HTR-8/SVneo (cell line): ENCODE measurements at places on chromosomes 4 and X.

GRCh38 chrX:130402208-130402684 lies 459 bp downstream of the RBMX2 start:
- no peak for DNase-seq

GRCh38 chrX:23992431-23992830 lies 34.6 kb downstream of the KLHL15 start:
- DNase-seq = no peak

DNA sequence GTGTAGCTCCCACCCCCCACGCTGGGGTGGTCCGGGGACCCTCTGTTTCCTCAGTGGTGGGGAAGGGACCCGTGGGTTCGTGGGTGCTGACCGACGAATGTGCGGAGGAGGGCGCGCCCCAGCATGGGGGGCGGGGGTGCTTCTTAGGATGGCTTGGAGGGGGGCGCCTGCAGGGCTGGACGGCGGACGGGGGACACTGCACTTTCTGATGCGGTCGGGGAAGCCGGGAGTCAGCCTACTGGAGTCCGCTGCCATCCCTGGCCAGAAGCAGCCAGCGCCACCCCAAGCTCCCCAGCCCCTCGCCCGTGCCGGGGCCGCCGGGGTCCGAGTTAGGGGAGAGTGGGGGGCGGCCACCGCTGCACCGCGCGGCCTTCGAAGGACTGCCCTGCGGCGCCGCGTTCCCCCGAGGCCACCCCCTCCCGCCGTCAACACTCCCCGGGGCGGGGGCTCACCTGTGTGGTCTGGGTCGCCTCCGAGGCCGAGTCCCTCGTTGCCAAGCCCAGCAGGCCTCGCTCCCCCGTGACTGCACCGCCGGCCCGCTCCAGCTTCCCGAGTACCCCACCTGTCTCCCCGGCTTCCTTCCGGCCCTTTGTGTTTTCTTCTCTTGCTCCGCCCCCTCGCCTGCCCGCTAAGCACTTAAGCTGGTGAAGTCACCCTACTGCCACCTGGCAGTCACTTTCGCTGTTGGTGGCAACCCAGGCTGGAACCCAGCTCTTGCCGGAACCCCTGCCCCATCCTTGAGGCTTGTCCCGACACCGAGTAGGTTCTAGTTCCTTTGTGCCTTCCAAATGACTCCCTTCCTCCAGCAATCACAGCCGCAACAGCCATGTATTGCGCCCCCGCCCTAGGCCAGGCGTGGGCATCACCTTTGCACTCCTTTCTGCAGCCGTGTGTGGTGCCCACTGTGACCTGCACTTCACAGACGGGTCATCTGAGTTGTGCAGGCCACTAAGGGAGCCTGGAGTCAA lies at the start of gene OCIAD2:
Gene OCIAD2, minus strand, starts transcription at position 569 of the 968 bp plus-strand sequence. CDS start 2,225 bp downstream, outside the sequence.
- DNase-seq = peak; percentile 59

- no peak for DNase-seq
Observed at GRCh38 chrX:9627922-9628321, 137.7 kb downstream of the GPR143 start.

- DNase-seq = no peak
Observed at GRCh38 chr4:100739426-100739825, 221.6 kb upstream of the EMCN start.
